ENCODE measurements at places on chromosomes 6 and 20.
A peak's percentile ranks its signal among the peaks of the same experiment; 100 is the strongest.

GRCh38 chr20:37200926-37201826, 21.8 kb upstream of the MROH8 start:
- DNase-seq = no peak

GRCh38 chr6:23692184-23692583, 433.8 kb upstream of the NRSN1 start:
- no peak for DNase-seq

- no peak for DNase-seq
Measured at GRCh38 chr20:62578294-62578897, 63.9 kb upstream of the SLCO4A1 start.

- no peak for DNase-seq
Measured at GRCh38 chr6:130421585-130421984, 55.8 kb downstream of the TMEM200A start.

DNA sequence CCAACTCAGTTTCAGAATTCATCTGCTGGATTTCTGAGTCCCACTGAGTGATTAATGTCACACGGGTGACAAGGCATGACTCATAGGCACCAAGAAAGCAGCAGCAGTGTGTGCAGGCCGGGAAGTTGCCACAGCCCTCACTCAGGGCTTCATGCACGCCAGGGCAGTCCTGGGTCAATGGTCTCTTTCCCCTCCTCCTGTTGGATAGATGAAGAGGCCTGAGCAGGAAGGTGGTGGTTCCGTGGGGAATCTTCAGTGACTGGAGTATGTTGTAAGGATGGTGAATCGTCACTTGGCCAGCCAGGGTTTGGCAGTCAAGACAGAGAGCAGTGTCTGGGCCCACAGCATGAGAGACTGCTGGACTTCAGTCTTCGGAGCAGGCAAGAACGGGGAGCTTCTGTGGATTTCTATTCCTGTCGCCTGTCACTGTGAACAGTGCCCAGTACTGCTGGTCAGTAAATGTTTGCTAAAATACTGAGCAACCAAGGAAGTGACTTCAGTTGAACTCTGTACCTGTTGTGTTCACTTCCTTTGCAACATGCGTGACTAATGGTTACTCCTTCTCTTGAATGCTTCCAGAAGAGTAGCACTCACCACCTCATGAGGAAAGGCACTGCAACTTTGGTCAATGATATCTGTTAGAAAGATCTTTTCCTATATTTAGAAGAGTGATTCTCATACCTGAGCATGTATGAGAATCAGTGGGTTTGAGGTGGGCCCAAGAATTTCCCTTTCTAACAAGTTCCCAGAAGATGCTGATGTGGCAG, 62.0 kb upstream of the CD93 start:
- no peak for DNase-seq

DNA sequence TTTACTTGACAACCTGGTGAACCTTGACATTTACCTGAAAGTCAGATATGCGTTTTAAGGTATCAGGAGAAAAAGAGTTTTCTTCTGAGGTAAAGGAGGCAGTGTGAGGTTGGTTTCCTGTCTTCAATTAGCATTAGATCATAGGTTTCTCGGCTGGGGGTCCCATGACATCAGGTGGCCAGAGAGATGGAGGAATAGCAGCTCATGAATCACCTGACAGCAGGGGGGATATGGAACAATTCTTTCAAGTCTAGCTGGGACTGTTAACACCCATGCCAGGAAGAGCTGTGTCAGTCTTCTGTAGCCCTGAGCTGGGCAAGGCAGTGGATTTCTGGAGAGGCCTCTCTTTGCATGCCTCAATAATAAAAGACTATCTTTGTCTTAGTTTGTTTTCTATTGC, 108.0 kb upstream of the TMEM170B start:
- peak; percentile 42 for DNase-seq

DNA sequence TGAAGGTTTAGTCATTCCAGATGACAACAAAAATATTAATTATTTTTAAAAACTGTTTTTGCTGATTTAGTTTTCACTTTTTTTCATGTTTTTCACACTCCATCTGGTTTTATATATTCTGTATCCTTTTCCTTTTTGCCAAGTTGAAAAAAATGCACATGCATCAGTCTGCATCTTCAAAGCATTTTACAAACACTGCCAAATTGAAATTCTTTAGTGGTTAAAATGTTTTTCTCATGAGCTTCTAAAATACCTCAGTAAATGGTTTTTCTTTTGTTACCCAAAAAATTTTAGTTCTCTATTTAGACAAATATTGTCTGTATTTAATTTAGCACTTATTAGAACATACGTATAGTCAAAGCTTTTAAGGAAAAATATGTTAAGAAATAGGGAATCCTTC, 386.9 kb upstream of the HSF2 start:
- DNase-seq = no peak

- DNase-seq = no peak
Measured at GRCh38 chr6:11146117-11146826, 34.7 kb upstream of the ERVFRD-1 start.

GRCh38 chr20:10481676-10482075, 46.6 kb downstream of the SLX4IP start:
- no peak for DNase-seq

DNA sequence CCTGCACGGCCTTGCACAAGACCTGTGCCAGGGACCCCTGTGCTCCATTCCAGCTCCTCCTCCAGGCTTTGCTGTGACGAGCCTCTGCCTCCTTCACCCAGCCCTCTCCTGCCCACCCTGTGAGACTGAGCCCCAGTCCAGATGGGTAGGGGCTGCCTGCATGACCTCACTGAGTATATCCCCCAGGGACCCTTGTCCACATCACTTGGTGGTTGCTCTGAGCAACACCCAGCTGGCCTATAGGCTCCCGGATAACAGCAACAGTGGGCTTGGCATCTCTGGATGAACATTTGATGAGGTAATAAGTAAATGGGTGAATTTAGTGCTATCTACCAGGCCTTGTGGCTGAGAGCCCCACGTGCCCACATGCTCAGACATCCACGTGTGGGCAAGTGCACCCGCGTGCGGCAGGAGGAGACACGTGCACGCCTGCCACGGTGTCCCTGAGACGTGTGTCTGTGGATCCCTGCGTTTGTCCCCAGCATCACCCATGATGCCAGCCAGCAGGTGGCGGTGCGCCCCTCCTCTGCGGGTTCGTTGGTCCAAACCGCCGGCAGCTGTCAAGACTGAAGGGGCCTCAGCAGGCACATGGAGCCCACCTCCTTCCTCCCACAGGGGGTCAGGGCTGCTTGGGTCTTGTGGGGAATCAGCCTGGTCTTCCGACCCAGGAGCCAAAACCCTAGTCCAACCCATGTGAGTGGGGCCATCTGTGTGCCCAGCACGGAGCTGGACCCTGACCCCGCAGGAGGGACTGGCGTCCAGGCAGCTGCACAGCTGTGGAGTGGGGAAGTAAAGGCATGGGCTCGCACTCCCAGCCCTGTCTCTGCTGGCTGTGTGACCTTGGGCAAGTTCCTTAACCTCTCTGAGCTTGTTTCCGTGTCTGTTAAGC, 45.9 kb downstream of the FGD2 start:
- DNase-seq = peak; percentile 96

All from esophagus muscularis mucosa (tissue), 4 donors.